CD4-positive, alpha-beta T cell treated with Interleukin-21 for 1 hour (primary cell): ENCODE measurements at places on chromosomes 6 and 20.

GRCh38 chr6:148701375-148701774, 45.5 kb upstream of the UST start:
- DNase-seq = no peak

- DNase-seq = no peak
These were observed 30.6 kb downstream of the ARID1B start for GRCh38 chr6:156807795-156808194.

DNA sequence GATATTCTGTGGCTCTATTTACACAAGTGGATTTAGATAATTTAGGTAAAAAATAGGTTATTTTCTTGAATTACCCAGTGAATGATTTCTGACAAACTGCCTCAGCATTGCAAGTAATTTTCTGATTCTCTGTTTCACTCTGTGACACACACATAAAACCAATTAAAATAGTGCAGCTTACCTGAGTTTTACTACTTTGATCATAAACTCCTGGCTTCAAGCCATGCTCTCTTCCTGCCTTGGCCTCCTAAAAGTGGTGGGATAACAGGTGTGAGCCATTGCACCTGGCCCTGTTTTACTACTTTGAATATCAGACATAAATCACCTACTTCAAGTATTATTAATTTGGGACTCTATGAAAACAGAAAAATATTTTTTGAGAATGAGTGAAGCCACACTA, 462.9 kb downstream of the ADGRB3 start:
- DNase-seq = no peak

DNA sequence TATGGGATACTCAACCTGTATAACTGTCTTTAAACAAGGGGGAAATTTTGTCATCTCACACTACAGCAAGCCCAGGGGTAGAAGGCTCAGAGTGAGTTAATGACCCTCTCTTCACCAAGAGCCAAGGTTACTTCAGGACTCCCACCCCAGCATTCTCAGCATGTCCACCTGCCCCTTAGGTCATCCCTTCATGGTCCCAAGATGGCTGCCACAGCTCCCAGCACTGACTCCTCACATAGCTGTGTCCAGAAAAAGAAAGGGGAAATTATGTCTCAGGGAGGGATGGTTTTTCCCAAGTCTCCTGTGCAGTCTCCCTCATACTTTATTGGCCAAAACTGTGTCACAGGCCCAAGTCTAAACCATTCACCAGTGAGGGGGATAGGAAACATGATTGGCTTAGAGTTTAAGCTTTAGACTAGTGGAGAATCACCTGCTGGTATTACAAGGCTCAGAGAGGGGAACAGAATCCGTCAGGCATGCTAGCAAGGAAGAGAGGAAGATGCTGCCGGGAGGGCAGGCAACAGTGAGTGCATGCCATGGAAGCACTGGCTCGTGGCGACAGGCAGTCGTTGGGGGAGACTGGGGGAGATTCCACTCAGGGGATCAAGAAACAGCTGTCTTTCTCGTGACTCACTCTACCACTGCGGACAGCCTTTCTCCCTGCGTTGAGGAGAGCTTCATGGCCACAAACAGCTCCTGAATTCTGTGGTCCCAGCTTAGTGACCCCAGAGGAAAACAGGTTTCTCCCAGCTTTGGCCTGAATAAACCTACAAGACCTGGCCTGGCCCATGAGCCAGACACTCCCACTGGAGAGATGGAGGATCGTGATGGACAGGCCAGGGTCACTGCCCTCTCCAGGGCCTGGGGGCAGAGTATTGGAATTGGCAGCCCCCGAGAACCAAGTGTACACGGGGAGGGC, 37.2 kb downstream of the HM13 start:
- no peak for DNase-seq

GRCh38 chr20:46334303-46334904, 26.1 kb upstream of the CDH22 start:
- no peak for DNase-seq

GRCh38 chr6:169489563-169490245, 212.1 kb downstream of the WDR27 start:
- no peak for DNase-seq

DNA sequence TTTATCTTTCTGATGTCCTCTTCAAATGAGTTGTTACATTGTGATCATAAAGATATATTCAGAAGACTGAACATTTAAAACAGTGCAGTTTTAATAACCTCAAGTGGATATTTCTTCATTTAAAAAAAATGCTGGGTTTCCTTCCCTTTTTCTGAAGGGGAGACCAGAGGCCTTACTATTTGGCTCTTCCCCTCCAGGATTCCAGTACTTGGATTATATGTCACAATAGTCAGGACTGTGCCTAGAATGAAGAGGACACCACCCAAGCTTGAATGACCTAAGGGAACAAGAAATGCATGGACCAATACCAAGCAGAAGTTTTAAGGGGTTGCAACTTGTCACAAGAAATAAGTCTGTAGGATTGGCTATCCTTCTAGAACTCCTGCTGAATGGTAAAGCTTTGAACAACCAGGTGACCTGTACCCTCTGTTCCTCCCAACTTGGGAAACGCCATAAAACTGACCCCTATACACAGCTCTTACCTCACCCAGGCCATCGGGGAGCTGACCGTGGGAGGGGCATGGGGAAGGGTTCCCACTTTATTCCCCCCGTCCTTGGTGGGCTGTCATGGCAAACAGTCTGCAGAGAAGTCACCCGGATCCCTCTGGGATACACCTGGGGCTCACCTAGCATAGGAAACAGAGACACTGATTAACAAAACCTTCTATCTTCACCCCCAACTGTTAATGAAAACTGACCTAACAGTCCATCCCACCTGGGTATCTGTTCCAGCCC, 2.0 kb downstream of the FRS3 start:
- no peak for DNase-seq

- DNase-seq = no peak
These were observed 24.3 kb upstream of the IL17A start for GRCh38 chr6:52161689-52162438.

DNA sequence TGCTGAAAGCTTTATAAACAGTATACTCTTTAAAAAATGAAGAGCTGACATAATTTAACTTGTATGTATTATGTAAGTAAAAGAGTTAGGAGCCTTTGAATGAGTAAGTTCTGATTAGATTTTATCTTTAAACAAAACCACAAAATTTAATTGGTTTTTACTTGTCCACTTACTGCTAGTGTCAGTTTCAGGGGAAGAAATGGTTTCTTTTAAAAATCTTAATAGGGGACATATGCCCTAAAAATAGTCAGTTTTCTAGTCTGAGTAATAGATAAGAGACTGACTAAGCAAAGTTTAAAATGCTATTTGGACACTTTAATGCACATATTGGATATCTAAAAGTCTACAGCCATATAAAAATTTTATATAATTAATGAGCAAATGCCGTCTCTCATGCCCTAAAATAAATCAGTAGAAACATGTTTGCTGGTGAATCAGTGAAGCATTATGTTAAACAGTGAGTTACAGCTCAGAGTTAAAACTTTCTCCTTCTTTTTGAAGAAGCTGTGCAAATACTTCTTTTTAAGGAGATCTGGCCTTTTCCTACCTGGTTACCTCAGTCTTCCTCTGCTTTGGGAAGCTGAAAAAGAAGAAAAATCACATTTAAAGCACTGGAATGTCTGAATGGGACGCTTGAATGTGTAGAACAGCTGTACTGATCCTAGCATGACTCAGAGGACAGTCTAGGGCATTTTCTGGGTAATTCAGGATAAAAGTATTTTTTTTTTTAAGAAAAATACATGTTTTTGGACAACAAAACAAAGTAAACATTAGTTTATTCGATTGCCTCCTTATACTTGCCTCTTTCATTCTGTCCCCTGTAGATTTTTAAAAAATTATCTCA, 55.3 kb downstream of the CDH26 start:
- no peak for DNase-seq

DNA sequence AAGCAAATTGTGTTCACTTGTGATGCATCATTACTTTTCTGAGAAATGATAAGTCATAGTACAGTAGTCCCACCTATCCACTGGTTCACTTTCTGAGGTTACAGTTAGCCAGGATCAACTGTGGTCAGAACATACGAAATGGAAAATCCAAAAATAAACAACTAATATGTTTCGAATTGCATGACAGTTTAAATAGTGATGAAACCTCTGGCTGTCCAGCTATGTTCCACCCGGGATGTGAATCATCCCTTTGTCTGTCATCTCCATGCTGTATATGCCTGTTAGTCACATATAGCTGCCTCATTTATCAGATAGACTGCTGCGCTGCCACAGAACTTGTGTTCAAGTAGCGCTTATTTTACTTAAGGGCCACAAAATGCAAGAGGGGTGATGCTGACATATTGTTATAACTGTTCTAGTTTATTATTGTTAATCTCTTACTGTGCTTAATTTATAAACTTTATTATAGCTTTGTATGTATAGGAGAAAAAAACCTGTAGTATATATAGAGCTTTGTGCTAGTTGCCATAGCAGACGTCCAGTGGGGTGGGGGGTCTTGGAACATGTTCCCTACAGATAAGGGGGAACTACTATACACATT, 29.2 kb downstream of the AFDN start:
- DNase-seq = no peak

GRCh38 chr6:135521431-135521830, 23.9 kb upstream of the AHI1 start:
- DNase-seq = no peak

DNA sequence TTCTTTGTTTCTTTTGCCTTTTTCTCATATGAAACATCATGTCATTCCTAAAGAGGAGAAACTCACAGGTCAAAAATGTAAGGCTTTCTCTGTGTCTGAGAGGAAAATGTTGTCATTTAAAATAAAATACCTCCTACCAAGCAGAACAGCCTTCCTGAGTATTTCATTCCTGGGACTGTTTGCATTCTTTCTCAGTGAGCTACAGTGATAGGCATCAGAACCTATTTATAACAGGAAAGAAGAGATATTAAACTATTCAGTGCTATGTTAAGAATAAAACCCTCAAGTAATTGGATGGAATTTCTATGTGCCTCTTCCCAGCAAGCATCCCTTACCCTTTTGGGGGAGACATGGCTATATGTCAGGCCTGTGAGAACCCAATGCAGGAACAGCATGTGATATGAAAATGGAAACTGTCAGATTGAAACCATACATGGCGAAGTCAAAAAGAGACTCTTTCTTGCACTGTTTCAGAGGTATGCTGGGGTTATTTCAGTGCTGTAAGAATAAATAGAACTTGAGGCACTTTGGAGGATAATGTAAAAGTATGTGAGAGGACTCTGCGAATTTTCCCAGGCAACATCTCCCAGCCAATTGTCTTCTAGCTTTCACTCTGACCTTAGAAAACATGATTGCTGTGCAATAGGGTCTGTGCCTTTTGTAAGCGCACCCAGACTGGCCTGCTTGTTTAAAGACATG, 133.8 kb upstream of the CCN2 start:
- DNase-seq = no peak

DNA sequence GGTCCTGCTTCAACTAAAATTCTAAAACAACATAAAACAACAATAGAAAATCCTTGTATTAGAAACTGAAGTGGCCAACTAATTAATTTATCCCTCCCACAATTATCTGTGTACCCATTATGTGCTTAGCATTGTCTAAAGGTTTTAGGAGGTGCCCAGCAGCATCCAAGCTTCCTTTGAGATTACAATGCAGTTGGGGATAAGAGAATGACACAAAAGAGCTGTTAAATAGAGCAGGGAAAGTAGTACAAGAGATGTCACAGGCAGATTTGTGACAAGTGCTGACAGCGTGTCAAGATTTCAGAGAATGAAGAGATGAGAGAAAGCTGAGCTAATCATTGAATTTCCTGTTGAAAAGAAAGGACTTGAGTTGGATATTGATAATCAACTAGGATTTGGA, 204.8 kb downstream of the OTOR start:
- DNase-seq = no peak

DNA sequence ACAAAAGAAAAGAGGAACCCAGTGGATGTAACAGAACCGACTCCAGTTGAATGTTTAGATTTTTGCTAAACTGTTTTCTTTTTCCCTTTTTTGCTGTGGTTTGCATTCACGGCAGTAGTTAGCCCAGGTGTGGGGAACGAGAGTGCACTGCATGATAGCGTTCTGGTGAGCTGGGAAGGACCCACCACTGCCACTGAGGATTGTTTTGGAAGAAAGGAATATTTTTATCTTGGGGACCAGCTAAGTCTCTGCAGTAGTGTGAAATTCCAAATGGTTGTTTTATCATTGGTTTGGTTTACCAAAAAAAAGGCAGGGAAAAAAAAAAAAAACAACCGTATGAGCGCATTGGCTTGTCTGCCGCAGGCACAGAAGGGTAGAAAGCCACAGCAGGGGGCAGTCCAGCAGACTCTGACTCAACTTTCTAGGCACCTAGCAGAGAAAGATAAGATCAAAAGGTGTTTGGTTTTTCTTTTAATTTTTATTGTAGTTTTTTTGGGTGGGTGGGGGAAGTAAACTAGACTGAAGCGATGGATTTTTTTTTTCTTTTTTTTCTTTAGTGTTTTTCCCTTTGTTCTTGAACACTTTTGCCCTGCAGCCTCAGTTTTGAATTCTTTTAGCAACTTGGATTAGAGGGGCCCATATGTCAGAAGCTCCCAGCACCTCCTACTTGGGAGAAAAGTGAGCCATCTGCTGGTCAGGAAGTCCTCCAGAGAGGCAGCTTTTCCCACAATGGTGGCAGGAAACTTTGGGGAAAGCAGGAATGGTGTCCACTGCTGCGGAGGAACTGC, 13.5 kb upstream of the RAB5IF start:
- DNase-seq = peak; percentile 74

DNA sequence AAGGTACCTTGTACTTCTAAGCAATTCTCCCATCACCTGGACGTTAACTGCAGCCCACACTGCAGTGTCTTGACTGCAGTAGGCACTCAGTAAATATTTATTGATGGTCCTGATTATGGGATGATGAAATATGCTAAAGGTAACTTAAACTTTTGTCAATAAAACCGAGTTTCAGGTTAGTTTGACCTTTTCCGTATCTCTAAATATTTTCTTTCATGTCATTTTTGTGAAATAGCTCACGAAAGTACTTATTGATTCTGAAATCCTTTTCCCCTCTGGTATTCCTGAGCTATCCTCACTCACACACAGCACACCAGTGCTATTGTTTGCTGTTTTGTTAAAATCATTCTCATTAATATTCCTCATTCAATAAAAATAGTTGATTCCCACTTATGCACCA, 149.4 kb upstream of the ESR1 start:
- DNase-seq = no peak

DNA sequence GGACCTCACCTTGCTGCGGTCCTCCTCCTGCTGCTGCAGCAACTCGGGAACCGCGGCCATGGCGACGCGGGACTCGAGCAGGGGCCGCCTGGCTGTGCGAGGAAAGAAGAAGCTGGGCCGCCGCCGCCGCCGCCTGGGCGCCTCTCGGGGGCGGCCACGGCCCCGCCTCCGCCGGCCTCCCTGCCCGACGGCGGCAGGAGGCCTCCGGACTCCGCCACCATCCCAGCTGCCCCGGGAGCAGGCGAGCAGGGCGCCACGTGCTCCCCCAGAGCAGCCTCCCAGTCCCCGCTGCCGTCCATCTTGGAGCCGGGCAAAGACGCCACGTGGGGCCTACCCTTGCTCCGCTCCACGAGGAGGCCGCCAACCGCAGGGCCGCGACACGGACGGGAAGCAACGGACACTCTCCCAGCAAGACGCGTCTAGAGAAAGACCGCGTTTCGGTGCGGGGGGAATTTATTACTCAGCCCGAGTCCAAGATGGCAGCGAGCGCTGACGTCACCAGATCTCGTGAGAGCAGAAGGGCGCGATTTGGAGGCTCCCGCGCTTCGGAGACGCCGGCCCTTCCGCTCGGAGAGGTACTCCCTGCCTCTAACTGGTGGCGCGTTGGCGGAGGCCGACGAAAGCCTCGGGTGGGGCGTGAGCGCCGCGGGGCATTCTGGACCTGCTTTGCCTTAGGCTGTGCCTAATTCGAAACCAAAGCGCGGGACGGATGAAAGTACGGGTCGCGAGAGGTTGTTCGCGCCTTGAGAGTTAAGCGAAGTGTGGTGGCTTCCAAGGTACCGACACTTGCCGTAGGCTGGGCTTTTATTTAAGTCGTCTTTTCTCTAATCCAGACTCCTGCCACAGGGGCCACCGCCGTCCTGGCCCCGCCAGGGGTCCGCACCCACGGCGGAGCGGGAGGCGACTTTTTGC, at the start of the genes MGME1 and SNX5:
MGME1 (plus strand) TSS at position 653 of the 912 bp plus-strand sequence. CDS start 842 bp downstream, outside the sequence.
SNX5 (minus strand) TSS at position 429 of the 912 bp plus-strand sequence; CDS start at position 60, 369 bp downstream.
- DNase-seq = peak; percentile 99
